ENCODE measurements at places on chromosomes 12 and 14.

DNA sequence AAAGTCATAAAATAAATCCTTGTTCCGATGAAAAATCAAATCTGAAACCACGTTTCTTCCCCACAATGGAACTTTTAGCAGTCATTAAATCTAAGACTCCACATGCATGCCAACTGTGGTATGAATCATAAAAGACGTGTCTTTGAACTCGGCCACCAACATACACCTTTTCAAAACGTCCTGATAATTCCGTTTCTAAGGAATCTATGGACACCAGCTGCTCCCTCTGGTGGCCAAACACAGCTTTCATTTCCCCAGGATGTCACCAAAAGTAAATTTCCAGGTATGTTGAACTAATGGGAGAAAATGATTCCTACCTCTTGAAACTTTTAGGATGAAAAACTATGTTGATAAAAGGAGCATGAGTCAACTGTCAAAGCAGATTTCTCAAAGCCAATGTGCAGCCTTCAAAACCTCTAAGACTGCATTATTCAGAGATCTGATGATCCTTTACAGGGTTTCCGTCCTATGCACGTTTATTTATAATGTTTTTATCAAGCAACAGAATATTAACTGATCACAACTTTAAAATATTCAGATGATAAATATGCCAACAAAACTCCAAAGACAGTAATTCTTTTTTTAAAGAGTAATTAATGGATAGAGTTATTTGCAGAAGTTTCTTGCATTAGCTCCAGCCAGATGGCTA lies 96.2 kb downstream of the CIT start:
- peak; percentile 55 for DNase-seq

GRCh38 chr12:12683725-12684124 lies 12.3 kb downstream of the GPR19 start:
- DNase-seq: no peak

DNA sequence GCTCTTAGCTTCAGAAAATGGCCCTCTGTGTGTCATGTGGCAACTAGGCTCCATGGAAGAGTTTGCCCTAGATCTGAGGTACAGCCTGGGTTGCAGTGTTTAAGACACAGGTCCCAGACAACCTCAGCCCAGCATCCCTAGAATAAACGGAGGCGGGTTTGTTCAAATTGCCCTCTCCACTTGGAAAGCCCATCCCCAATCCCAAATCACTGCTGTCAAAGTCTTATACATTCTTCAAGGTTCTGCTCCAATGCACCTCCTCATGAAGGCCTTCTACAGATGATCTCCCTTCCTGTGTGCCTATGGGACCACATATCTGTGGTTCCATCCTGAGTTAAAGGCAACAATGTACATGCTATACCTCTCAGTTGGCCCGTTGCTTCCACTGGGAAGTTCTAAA lies 289.8 kb downstream of the DPF3 start:
- no peak for DNase-seq

DNA sequence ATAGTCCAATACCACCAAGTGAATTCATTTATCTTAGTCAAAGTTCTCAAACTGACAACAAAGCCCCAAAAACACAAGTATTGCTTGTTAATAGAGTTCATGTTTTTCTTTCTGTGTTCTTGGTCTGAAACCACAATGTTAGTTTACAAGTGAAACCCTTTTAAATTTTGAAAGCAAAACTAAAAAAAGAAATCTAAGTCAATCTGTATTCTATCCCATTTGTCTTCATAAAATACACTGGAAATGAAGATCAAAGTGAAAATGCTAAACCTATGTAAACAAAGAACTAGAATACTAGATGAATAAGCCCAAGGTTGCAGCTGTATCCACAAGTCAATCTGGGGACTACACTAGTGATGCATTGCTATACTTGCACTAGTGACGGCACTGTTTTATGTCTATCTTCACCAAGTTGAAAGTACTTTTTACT lies 10.4 kb downstream of the MAP4K5 start:
- DNase-seq: no peak

DNA sequence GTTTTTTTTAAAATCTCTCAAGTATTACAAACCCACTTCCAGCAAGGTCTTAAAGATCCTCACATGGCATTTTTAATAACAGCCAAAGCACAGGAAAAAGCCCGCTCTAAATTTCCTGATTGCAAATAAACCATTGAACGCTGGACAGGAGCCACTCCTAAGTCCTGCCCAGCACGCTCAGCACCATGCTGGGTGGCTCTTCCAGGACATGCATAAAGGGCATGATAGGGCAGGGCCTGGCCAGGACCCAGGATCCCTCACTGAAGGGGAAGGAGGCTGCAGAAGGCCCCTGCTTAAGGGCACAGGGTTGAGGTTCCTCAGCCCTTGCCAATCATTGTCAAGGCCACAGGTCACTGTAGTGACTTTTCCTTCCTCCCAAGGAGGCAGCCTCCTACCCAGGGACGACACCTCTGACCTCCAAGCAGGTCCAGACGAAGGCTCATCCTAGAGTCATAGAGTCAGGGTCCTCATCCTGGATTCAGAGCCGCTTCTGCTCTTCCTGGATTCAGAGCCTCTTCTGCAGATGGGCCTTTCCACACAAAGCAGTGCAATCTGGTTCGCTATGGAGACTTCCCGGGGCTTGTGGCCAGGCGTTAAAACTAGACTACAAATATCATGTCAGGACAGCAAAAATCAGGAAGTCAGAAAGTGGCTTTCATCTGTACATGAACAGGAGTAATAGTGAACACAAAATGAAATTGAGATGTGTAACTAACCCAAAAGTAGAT lies 123.8 kb downstream of the GCH1 start:
- DNase-seq: no peak

DNA sequence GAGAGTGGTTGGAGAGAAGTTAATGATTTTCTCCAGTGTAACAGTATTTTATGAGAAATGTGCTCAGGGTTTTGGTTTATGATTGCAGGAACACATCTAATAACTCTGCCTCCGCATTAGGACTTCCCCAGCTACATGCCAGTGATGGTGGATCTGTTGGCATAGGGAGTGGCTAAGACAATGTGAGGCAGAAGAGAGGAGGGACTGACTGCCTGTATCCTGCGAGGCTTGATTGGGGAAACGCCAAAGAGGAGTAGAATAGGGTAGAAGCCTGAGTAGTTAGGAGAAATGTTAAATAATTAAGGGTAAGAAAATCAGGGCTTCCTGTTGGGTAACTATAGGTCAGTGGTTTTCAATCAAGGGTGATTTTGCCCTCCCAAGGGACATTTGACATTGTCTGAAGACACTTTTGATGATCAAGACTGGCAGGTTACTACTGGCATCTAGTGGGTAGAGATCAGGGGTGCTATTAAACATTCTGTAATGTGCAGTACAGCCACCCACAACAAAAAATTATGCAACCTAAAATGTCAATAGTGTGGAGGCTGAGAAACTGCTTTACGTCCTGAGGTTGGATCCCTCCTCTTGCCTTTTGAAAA lies 12.8 kb downstream of the TDG start:
- no peak for DNase-seq

GRCh38 chr12:39145175-39145999 lies 240.0 kb upstream of the CPNE8 start:
- no peak for DNase-seq

DNA sequence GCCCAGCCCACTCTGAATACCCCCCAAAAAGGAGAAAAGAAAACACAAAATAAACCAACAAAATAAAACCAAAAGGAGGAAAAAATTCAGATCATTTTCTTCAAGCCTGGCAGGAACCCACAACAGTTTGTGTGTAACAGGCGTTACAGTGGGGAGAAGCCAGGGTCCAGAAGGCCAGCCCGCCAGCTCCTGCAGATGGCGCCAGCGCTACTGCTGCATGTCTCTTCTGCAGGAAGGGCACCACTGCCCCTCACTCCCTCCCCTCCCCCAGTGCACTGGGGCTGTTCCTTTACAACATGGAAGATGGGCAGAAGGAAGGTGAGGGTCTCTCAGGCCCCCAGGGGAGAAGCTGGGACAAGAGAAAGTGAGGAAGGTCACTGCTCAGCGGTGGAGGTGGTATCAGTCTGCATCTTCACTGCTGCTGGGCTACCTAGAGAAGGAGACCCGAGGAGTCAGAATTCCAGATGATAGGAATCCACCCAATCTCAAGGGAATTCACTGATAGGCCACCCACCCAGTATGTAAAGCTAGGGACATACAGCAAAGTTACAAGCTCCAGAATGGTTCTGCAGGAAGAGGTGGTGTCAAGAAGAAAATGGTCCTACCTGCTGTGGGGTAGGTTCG lies 2.3 kb upstream of the NOP2 start:
- peak; percentile 69 for DNase-seq

GRCh38 chr14:66281036-66281776 lies 205.0 kb upstream of the CCDC196 start:
- no peak for DNase-seq

GRCh38 chr14:21039585-21040369 lies 2.4 kb upstream of the RNASE7 start:
- peak; percentile 75 for DNase-seq

DNA sequence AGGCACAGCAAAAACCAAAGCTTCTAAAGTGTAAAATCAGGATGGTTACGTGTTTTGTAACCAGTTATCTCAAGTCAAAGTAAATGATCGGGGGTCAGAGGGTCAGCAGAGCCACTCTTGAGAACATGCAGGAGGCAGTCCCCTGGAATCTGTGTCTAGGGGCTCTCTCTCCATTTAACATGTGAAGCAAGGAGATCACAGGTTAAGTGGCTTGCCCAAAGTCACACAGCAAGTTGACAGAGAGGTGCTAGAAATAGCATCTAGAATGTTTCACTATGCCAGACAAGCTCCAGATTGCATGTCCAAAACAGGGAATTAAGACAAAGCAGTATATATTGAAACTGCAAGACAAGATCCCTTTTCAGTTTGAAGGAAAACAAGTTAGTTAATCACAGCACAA lies 33.4 kb downstream of the PPTC7 start:
- DNase-seq: no peak

- no peak for DNase-seq
Observed at GRCh38 chr12:132451172-132451835, 38.6 kb upstream of the FBRSL1 start.
